ENCODE measurements at places on chromosomes 11 and 22.
A peak's percentile ranks its signal among the peaks of the same experiment; 100 is the strongest.

GRCh38 chr11:6410695-6411430, 8.0 kb downstream of the APBB1 start:
- no peak for DNase-seq

DNA sequence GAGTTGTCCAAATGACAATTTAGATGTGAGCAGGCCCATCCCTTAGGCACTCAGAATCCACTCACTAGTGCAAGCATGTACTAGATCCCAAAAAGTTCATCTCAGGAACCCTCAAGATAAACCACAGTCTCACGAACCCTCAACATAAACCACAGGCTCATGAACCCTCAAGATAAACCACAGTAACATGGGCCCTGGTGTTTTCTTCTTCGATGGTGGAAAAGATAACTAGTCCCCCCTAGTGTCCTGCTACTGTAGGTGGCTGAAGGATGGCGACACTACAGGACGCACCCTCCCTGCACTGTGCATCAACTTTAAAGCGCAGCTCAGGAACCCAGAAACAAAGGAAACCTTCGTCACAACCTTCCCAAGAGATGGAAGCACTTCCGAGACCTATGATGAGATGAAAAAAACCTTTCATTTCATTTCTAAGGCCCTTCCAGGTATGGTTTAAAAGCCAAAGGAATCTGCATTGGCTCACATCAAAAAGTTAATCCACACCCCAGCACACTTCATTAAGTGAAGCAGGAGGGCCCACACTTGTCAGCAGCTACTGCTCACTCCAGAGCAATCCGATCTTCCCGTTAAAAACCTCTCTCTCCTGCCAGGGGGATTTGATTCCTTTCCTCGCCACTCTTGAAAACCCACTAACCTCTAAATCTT, 2.4 kb downstream of the LARGE1 start:
- peak; percentile 2 for DNase-seq

DNA sequence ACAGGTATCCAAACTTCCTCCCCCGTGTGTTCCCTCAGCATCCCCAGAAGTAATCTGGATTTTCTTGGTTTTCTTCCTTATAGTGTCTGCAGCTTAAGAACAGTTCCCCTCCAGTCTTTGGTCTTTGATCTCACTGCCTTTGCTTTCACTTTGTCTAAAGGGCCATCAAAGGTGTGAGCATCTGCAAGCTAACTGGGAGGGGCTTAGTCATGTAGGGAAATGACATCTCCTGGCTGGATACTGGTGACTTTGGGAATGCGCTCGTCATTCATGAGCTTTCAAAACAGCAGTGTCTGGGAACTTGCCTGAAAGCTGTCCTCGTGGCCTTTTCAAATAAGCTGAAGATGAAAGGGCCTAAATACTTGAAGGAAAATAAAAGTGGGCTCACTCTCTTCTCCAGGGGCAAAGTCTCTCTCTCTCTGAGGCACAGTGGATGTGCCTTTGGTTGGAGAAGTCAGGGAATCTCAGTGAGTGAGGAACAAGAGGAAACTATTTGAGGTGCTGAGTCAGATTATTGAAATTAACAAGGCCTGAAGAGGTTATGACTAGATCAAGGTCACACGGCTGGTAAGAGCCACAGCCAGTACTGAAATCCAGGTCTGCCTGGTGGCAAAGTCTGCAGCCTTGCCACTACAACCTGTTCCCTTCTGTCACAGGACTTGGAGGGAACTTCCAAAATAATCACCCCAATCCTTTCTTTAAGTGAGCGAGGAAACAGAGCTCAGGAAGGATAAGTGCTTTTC, 45.6 kb upstream of the TENM4 start:
- DNase-seq, result no peak

- DNase-seq, result no peak
Measured at GRCh38 chr11:130167146-130167545, 7.6 kb downstream of the ST14 start.

GRCh38 chr11:46121724-46122477, 647 bp upstream of the PHF21A start:
- peak; percentile 79 for DNase-seq

DNA sequence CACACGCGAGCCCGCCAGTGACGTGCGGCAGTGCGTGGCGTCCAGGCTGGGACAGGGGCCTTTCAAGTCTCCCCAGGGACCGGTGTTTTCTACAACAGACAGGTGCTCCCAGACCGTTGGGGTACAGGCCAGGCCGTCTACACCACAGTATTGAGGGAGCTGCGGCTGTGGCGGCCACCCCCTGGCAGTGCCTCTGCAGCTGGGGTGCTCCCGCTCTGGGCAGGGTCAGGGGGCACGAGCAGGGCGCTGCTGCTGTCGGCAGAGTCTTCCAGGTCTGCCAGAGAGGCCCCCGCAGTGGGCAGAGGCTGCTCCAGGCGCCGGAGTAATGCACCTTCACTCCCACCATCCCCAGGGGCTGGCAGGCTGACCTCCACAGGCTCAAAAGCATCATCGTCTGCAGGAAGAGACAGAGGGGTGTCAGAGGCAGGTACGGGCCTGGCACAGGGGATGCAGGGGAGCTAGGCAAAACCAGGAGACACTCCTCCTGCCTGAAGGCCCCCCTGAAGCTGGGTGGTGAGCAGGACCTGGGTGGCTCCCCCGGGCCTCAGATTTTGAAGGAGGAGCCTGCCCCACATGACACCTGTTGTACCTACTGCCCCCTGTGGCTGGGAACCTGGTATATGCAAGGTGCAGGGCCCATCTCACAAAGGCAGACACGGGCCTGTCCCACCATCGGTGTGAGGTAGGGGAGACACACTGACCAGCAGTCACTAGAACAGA, 83.3 kb downstream of the DGCR2 start:
- DNase-seq, result no peak

GRCh38 chr11:62352355-62353336, 15.4 kb downstream of the ASRGL1 start:
- no peak for DNase-seq

- no peak for DNase-seq
Measured at GRCh38 chr22:45008186-45008681, 1.6 kb downstream of the PHF21B start.

- DNase-seq, result no peak
Measured at GRCh38 chr11:69292221-69292648, 1.7 kb upstream of the MYEOV start.

DNA sequence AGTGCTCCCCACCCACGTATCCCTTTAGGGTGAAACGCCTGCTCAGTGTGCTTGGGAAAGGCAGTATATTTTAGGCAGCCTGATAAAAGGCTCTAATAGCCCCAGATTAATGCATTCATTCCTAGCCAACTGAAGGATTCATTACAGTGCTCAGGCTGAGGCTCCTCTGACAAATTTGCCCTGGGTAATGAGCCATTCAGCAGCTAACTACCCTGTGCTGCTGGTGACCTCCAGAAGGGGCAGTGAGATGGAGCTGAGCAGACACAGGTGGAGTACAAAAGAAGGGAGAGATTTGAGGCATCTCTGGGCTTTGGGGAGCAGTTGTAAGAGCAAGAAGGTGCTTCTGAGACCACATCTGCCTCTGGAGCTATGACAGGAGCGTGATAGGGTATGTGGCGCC, 817.0 kb downstream of the NTM start:
- DNase-seq, result no peak

DNA sequence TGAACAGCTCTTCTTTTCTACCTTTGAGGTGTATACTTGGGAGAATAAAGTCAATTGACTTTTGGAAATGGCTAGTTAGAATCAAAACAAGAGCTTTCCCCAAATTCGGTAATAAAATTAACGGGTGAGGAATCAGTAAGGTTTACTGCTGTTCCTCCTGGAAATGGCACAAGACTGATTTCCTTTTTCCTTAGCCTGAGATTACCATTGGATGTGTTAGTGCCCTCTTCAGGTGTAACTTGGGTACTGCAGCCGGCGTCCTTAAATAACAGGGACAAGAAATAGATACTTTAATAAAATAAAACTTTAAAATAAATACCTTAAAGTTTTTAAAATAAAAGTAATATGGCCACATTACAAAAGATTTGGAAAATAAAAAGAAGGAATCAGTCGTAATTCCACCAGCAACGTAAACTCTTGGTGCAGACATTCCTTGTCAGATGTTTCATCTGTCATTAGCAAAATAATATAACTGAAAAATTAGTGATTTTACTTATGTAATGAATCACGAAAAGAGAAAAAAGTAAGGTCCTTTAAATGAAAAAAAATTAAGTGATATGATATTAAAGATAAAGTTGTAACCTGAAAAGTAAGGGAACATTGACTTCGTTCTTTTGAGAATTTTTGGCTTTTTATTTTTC, 29.7 kb downstream of the ZFTA start:
- DNase-seq, result peak; percentile 39

GRCh38 chr11:19740586-19740985, 27.9 kb downstream of the NAV2 start:
- no peak for DNase-seq

DNA sequence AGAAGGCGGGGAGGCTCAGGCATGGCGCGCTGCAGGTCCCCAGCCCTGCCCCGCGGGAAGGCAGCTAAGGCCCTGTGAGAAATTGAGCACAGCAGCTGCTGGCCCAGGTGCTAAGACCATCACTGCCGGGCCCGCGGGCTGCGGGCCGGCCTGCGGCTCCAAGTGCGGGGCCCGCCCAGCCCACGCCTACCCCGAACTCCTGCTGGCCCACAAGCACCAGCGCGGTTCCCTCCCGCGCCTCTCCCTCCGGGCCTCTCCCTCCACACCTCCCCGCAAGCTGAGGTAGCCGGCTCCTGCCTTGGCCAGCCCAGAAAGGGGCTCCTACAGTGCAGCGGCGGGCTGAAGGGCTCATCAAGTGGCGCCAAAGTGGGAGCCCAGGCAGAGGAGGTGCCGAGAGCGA, 4.6 kb upstream of the RDX start:
- no peak for DNase-seq

- DNase-seq, result no peak
Measured at GRCh38 chr11:123219066-123219690, 24.1 kb upstream of the CLMP start.

DNA sequence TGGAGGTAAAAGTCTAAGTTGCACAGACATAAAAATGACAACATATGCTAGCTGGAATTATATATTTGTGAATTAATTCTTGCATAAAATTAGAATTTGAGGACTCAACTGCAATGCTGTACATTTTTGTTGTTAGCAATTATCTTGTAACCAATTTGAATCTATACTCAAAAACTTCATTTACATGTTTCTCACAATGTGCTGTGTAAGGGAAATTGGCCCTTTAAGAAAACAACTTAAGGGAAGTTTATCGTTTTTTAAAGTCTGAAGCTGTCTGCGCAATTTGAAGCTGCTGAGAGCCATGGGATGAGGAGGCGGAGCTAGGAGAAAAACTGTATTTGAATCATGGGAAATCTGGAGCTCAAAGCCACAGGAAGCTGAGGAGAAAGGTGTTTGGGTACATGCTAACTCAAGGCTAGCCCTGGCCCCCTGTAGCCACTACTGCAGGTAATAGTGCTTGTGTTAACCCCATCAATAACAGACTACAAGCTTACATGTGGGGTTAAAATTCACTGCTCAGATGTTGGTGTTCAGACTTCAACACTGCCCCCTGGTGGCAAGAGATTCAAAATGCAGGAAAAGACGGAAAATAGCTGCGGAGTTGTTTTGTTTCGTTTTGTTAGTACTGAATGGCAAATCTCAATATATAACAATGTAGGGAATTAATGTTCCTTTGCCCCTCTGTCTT, 126.1 kb downstream of the BRD1 start:
- DNase-seq, result no peak

- no peak for DNase-seq
Measured at GRCh38 chr11:74020539-74020938, 11.7 kb upstream of the UCP3 start.

GRCh38 chr22:24805790-24806662, at the start of gene SGSM1:
Gene SGSM1, plus strand, starts transcription at chr22:24806211. Its CDS starts 115 bp downstream, at chr22:24806326.
- DNase-seq, result peak; percentile 15

GRCh38 chr11:86453290-86454030, 78.8 kb downstream of the CCDC81 start:
- no peak for DNase-seq

GRCh38 chr11:2100361-2101170, 38.6 kb downstream of the IGF2 start:
- DNase-seq, result no peak

DNA sequence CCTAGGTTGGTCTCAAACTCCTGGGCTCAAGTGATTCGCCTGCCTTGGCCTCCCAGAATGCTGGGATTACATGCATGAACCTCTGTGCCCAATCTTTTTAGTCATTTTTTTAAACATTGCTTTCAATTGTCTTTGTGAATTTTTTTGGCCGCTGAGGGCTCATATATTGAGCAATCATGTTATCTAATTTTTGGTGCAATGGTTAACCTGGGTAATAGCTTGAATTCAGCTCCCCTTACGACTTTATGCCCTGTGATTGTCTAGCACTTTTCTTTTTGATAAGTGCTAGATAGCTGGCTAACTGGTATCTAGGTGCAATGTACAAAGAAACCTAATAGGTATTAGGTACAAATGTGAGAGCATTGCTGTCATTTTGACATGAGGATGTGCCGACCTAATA, 35.3 kb upstream of the CAT start:
- no peak for DNase-seq

DNA sequence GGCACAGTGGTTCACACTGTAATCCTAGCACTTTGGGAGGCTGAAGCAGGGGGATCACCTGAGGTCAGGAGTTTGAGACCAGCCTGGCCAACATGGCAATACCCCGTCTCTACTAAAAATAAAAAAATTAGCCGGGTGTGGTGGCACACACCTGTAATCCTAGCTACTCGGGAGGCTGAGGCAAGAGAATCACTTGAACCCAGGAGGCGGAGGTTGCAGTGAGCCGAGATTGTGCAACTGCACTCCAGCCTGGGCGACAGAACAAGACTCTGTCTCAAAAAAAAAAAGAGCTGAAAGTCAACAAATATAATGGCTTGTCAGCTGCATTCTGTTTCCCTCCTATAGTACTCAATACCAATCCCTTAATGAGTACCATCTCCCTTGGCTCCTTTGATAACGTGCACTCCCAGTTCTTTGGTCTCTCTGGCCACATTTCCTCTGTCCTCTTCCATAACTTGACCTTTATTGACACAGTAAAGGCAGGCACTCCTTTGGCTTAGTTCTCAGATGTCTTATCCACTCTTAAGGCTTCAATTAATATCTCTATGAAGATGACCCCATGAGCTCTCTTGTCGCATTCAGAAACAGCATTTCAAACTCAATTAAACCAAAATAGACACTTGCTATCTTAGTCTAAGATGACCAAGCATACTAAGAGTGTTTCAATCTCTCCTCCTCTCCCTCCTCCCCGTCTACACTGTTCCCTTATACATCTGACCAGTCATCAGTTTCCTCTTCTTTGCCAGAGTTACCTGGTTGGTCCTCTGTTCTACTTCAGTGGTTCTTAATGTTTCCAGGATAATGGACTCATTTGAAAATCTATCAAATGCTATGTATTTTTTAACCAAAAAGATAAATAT, 4.8 kb downstream of the MAPK1 start:
- DNase-seq, result no peak
